Left ventricle myocardium superior (tissue), 1 donor: ENCODE measurements at places on chromosomes 6 and 20.

DNA sequence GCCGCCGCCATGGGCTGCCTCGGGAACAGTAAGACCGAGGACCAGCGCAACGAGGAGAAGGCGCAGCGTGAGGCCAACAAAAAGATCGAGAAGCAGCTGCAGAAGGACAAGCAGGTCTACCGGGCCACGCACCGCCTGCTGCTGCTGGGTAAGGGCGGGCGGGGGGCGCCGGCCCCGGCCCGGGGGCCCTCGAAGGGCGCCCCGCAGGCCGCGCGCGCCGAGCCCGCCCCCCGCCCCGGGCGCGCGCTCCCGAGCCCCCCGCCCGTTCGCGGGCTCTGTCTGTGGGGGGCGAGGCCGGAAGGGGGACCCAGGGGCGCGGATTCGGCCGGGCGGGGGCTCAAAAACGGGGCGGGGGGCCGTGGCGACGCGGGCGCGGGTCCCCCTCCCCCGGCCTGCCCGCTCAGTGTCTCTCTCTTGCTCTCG lies 39.2 kb downstream of the GNAS start:
- DNase-seq, result no peak

DNA sequence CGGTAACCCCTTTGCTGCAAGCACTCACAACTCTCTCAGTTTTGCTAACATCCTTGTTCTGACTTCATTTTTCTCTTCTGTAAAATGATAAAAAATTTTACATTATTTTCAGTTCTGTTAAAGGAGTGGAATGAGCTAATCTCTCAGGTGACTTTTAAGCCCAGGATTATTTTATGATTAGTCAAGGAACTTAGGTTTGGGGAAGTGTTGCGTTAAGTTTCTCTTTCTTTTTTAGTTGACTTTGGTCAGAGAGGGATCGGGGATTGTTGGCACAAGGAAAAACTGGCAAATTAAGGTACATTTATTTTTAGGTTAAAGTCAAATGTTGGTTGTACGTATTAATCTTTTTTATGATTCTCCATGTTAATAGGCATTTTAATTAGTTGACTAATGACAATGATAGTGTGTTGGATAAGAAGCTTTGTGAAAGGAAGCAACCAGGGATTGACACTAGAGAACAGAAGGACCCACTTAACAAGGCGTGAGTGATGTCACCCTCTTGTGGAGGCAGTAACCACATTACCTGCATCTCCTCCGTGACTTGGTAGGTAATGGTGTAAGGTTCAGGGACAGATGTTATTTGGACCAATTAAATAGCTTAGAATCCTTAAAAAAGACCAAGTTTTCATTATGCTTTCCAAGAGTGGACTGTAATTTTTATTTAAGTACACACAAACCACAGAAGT lies 31.6 kb downstream of the CD83 start:
- DNase-seq, result no peak

DNA sequence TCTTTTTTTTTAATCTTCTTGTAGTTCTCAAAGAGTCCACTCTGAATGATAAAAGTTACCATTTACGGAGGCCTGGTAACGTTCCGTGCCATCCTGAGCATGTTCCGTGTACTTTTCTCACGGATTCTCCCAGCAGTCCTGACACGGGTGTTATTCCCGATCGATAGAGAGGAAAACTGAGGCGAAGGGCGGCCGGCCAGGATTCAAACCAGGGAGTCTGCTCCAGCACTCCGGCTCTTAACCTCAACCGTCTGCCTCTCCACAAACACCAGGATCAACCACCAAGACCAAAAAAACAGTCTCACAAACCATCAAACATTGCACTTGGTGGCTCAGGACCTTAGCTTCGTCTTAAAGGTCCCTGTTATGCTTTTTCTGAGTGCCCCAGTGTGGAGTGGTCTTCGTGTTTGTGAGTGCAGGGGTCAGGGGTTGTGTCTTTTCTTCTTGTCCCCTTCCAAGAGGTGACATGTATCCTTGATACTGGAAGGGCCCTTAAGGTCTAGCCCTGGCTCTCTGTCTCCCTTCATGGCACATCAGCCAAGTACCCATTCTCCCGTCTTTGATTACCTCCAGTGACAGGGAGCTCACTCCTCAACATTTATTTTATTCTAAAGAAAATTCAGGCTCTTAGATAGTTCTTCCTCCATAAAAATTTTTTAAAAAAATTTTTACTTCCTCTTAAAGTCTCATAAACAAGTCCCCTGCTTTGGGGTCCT lies 35.1 kb downstream of the SRC start:
- no peak for DNase-seq

GRCh38 chr6:108592371-108593337 lies 31.9 kb downstream of the FOXO3 start:
- DNase-seq, result peak; percentile 54

DNA sequence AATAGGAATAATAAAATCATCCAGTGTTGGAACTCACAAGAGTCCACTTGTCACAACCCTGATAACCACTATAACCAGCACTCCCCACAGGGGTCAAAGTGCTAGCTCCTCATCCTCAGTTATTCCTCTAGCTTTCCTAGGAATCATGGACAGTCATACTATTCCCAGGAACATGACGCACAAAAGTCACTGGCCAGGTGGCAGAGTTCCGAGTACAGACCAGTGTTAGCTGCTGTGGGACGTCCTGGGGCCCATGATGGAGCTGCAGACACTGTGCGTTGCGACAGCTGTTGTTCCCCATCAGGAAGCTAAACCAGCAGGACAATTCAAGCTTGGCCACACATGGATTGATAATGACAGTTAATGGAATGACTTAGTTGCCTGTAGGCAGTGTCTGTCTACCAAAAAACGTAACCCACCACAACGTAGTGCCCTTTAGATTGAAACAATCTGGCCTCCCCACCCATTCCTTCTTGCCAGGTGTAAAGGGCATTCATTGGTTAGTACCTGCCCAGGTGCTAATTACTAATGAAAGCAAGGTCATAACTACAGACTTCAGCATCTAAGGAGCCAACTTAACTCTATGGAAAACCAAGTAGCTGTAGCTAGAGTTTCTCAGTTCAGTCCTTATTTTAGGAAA lies 17.4 kb downstream of the EZR start:
- peak; percentile 77 for DNase-seq
